KBM-7 (cell line): ENCODE measurements at places on chromosomes 1 and 21.

DNA sequence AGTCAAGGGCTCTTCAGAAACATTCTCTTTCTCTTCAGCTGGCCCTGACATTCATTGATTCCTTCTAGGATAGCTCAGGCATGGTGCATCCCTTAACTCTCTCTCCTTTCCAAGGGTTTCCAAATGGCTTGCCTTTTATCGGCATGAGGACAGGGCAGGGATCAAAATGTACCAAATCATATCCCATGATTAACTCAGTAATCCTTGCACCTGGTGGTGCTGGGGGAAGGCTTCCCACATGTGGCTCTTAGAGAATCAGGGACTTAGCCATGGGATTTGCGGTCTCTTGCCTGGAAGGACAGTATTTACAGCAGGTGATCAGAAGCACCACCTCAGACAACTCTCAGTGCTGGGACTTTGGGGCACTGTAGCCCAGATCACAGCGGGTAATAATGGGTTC, 46.2 kb upstream of the EDEM3 start:
- DNase-seq: no peak

- DNase-seq: no peak
Measured at GRCh38 chr1:159881622-159882526, 18.1 kb downstream of the CFAP45 start.

DNA sequence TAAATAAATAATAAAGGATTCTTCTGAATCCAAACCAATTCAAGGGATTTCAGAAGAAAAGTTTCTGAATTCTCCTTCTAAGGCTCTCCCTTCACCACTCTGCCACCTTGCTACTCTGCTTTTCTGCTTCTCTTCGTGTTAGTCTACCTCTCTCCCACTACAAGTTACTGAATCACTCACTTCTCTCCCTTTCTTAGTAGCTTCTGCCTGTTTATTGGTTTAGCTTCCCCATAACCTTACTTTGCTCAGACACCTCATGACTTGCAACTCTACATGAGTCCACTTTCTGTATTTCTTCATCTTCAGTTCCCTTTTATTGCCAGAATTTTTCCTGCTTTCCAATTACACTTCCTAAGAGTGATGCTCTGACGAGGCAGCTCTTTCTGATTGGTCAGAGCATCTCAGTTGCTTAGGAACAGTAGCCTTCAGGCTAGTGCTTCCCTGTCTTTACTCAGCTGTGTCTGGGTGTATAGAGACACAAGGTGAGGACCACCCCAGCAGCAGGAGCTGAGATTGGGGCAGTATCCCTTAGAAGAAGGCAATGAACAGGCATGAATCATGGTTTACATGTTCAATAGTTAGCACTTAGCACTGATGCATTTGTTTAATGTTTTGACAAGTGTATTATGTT, 144.6 kb downstream of the SLC30A10 start:
- DNase-seq: no peak

DNA sequence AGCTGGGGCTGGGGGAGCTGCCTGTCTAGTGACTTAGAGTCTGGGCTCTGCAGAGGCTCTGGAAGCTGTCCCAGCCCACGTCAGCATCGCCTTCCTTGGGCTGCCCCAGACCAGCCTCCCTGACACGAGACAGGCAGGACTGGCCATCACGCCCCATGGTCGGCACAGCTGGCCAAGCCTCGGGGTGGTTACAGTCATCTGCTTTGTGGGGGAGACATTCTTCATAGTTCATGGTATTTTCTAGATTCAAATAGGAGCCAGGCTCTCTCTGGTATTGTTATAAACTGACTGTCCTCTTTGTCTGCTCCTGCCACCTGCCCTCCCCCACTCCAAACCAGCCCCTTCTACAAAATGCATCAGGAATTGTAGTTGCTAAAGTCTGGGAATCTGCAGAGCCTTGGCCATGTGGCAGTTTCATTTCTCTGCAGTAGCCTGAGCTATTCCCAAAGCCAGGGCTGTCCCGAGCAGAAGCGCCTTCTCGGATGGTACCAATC, 29.4 kb downstream of the OLFML2B start:
- DNase-seq: no peak

- DNase-seq: no peak
Measured at GRCh38 chr1:60170709-60171108, 97.1 kb upstream of the C1orf87 start.

GRCh38 chr1:245710961-245711903, 556.4 kb downstream of the KIF26B start:
- DNase-seq: no peak
